ENCODE measurements at places on chromosomes 5 and 9.

DNA sequence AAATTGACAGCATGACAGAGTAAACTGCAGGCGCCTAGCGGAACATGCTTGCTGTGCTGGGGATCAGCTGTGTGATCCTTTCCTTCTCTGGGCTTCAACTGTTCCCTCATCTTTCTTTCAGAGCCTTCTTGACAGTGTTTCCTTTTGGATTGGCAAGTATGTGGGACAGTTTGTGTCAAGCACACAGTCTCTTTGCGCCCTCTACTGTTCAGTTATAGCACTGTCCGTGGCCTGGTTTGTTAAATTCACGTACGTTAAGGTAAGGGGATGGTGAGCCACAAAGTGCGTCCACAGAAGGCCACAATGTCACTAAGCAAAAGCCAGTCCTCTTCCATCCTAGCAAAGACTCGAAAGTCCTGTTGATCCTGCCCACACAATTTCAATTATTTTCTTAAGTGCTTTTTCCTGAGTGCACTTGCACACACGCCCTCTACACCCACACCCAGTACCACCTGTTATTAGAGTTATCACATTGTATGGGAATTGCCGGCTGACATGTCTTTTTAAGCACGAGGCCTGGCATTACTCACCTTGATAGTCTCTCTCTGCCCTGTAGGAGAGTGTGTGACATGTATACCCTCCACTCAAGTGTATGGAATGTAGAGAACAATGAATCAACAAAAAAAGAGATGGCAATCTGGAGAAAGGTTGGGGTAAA, 22.5 kb upstream of the PTPN3 start:
- no peaks in the 10 kb centered on the region for H3K36me3 ChIP-seq
- DNase-seq, result no peak
- no peak overlapping the region for H3K27ac ChIP-seq
- H3K4me1 ChIP-seq, result peaks cover 21% of the 10 kb centered on the region

DNA sequence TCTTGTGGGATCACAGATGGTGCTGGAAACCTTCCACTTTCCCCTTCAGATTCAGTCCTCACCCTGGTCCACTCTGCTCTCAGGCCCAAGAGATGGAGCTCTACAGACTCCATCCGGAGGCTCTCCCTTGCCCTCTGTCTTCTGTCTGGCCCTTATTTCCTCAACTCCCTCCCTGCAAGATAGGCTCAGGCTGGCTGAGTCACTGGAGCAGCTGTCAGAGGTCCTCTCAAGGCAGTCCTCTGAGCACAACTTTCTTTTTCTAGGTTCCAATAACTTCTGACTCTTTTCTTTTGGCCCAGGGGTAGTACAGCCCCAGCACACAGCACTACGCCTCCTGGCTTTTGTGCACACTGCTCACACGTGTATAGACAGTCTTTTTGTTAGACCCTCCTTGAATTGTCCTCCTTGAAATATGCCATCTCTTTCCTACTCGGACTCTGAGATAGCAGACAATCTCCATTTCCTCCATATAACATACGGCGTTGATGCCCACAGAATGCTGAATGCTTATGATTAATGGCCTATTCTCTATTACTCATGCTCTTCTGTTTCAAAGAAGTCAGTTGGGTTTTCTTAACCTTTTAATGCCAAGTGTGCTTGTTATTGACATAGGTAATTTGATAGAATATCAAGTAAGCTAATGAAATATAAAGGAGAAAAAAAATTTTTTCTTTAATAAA, 193.1 kb downstream of the SLC12A2 start:
- H3K27me3 ChIP-seq, result no peaks in the 10 kb centered on the region
- no peaks in the 10 kb centered on the region for H3K36me3 ChIP-seq
- no peaks in the 10 kb centered on the region for H3K4me1 ChIP-seq
- no peak overlapping the region for H3K27ac ChIP-seq
- H3K4me3 ChIP-seq, result no peak overlapping the region

- H3K27me3 ChIP-seq, result no peaks in the 10 kb centered on the region
- DNase-seq, result no peak
- H3K4me3 ChIP-seq, result no peak overlapping the region
Observed at GRCh38 chr9:116074658-116075057, 78.9 kb upstream of the PAPPA start.

- H3K36me3 ChIP-seq, result no peaks in the 10 kb centered on the region
- no peak overlapping the region for H3K27ac ChIP-seq
- peak; percentile 66 for DNase-seq
Observed at GRCh38 chr5:851076-851475, 290 bp upstream of the ZDHHC11 start.

DNA sequence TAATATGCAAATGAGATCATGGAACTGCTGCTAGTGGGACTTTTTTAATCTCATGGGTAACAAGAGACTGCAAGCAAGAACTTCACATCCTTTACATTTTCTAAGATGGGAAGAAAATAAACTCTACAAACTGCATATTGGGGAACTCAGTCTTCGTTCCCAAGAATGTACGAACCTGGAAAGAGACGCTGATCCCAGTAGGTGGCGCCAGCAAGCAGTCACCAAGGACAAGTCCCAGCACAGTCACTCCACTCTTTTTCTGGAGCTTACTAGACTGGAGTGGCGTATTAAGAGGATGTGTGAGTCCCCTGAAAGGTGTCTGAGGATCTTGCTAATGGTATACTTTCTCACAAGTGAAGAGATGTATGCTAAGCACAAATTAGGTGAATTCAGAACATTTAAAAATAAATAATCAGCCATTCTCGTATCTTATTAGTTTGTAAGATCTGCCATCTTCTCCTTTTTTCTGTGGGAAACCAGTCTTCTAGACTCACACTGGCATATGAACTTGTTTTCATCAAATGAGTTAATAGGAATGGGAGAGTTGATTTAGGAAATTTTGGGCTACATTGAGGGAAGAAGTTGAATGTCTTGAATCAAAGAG, 16.0 kb upstream of the PUM3 start:
- H3K4me3 ChIP-seq, result no peak overlapping the region
- H3K36me3 ChIP-seq, result no peaks in the 10 kb centered on the region
- H3K27me3 ChIP-seq, result peaks cover 15% of the 10 kb centered on the region
- H3K4me1 ChIP-seq, result peaks cover 2% of the 10 kb centered on the region
- H3K27ac ChIP-seq, result no peak overlapping the region
- DNase-seq, result no peak

- peaks cover 3% of the 10 kb centered on the region for H3K4me1 ChIP-seq
- H3K27me3 ChIP-seq, result no peaks in the 10 kb centered on the region
- no peak overlapping the region for H3K4me3 ChIP-seq
- no peak overlapping the region for H3K27ac ChIP-seq
Observed at GRCh38 chr5:172670005-172670402, 28.9 kb downstream of the NEURL1B start.

Measured in suprapubic skin (tissue), 4 donors.